Activated naive CD4-positive, alpha-beta T cell treated with anti-CD3 and anti-CD28 coated beads, Interleukin-2, amount 50 U/mL, for 72 hours (primary cell): ENCODE measurements at places on chromosomes 7 and 10. TPM values are rescaled to one million over a fixed set of nuclear protein-coding genes. Genes with fewer than 3 reads are reported as not detected.
A peak's percentile ranks its signal among the peaks of the same experiment; 100 is the strongest.

The MPP7 gene
- 13.2 TPM for total RNA-seq

- peak; percentile 38 for DNase-seq
Observed at GRCh38 chr7:151428378-151429236, 11.3 kb downstream of the CRYGN start.

- peak; percentile 20 for DNase-seq
Observed at GRCh38 chr10:79022565-79023230, 46.1 kb upstream of the ZMIZ1 start.

- DNase-seq, result no peak
Observed at GRCh38 chr10:109966961-109967738, 40.6 kb upstream of the ADD3 start.

DNA sequence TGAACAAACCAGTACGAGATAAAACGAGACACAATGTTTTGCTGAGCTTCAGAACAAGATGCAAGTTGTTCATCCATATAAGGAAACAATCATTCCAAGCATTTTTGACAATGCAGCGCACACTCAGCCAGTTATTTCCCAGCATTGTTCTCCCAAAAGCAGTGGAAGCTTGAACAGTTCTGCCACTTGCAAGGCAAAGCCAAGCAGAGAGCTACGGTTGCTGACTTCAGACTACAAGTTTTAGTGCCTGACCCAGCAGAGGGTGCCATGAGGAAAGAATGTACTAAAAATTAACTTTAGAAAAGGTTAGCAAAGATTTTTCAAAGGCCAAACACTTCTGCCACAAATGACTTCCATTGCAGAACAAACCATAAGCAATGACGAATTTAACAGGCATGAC lies 152.5 kb downstream of the SLC25A13 start:
- no peak for DNase-seq

The PPP1R9A gene
- not detected for total RNA-seq

The SPOCK2 gene
- total RNA-seq, result 170 TPM

- DNase-seq, result no peak
Observed at GRCh38 chr10:74855027-74855426, 28.6 kb downstream of the KAT6B start.

- no peak for DNase-seq
Observed at GRCh38 chr10:48804740-48805182, 120.1 kb downstream of the WDFY4 start.

GRCh38 chr7:47557694-47558670 lies 23.9 kb downstream of the TNS3 start:
- DNase-seq, result no peak

GRCh38 chr7:100823140-100823525 lies 4.2 kb downstream of the EPHB4 start:
- no peak for DNase-seq

DNA sequence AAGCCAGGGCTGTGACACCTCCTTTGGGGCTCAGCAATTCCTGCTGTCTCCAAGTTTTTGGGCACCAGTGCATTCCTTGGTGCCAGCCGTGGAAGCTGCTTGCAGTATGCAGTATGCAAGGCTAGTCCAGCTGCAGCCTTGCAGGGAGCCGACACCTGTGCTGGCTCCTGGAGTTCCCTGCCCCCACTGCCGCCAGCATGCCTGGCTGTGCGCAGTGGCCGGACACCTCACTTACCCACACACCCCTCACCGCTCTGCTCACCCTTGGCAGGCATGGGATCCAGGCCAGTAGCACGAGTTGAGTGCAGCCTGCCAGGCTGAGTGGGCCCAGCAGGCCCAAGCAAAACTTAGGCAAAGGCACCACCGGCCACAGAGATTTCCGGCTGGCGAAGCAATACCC lies 77.4 kb downstream of the SAMD9 start:
- no peak for DNase-seq

GRCh38 chr7:37425498-37425897 lies 23.2 kb downstream of the ELMO1 start:
- DNase-seq, result no peak

- DNase-seq, result no peak
Observed at GRCh38 chr10:60140651-60141632, 234.6 kb upstream of the CCDC6 start.

GRCh38 chr7:25831831-25832411 lies 320.1 kb upstream of the NFE2L3 start:
- no peak for DNase-seq

DNA sequence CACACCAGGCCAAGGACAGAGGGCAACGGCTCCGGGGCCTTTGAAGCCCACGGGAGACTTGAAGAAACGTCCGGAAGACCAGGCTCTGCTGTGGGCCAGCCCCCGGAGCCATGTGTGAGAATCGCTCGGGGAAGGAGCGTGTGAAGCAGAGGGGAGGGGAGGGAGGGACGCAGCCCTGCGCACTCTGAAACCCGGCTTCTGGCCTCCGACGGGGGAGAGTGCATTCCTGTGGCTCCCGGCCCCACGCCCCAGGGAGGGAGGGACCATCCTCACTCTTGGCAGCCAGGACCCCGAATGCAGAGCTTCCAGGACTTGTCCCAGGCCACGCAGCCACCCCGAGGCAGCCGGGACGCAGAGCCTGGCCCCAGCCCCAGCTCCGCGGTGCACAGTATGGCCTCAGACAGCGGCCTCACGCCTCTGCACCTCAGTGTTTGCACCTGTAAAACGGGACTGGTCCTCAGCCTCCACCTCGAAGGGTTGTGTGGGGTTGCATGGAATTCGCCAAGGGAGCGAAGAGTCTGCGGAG lies 67.4 kb downstream of the PDGFA start:
- DNase-seq, result no peak

The C10orf143 gene
- 0.43 TPM for total RNA-seq

DNA sequence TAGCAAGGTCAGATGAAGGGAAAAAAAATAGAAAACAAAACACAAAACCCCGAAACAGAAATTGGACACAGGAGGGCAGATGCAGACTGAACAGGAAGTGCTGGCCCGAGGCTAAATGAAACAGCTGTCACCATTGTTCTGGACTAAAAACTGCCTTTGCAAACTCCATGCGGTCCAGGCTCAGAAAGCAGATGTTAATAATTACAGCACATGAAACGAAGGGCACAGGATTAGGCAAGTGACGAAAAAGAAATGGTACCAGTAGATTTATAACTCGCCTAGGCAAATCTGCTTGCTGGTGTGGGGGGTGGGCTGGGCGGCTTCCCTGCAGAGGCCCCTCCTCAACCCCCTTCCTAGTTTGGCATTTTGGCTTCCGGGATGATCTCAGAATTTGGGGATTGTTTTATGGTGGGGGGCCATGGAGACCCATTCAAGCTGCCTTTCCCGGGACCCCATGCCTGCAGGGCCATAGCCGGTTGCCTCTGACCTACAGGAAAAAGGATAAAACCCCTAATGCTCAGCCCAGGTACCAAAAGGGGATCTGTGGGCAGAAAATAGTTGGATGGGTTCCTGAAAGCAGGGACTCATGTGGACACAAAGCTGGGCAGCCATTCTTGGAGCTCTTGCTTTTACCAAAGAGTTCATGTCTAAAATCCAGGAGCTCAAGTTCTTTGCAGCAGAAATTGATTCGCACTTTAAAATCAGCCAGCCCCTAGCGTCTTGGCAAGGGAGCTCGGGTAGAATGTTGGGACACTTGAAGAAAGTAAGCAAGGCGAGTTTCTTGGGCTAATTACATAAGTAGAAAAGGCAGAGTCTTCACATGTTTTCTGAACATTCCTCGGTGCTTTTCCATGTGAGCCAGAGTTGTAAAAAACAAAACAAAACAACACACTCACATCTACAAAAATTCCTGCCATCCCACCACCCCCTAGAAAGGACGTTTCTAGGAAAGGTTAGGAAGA lies 39.0 kb upstream of the EMX2 start:
- DNase-seq, result no peak

DNA sequence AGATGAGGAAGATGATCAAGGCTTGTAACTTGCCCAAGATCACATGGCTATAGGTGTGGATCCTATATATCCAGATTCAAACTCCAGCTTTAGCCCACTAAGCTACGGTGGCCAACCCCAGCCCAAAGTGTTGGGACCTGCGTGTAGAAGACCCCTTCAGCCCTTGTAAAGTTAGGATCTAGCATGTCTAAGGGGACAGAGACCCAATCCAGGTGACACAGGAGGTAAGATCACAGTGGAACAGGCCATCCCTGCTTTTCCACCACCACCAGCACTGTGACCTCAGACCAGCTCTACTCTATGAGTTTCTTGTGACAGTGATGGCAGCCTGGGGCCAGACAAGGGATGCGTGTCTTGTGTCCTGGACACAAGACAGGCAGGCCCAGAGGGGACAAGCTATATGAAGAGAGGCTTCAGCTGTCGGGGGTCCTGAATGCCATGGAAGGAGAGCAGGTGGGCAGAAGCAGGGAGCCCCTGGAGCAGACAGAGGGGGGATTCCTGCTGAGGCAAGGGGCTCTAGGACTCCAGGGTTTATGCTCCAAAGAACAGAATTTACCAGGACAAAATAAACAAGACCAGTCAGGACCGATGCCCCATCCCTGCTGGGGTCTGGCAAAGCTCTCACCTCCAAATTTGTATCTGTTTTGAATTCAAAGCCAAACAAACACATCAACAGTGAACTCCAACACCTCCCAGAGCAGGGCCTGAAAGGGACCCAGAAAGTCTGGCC lies 10.4 kb downstream of the GPRIN2 start:
- peak; percentile 50 for DNase-seq

DNA sequence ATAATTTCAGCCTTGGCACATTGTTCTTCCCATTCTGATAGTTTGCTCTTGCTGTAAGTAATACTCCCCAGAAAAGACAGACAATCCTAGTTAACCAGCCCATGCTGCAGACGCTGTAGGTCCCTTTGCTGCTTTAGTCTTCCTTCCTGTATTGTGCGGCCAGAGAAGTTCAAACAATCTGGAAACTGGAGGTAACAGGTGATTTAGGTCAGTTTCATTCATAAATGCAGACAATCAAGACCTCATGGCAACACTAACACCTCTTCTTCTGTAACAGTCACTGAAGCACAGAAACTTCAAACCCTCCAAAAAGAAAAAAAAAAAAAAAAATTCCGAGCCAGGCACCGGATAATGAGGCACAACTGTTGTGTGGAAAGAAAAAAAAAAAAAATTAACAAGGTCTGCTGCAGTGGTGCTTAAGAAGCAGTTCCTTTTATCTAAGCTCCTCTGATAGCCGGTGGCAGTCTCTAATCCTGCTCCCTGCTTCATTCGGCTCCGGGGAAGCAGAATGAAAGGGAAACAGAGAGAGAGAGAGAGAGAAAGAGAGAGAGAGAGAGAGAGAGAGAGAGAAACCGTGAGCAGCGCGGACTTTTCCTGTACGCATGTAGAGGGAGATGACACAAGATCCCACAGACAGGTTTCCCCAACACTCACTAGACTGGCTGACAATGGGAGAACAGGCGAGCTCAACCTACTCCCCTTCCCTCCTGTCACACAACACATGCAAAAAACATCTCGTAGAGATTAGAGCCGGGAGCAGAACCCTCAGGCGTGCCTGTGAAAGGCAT lies at the start of gene SEMA3A:
SEMA3A (minus strand) TSS at position 306 of the 788 bp plus-strand sequence; CDS start at position 103, 203 bp downstream.
- no peak for DNase-seq

- no peak for DNase-seq
Observed at GRCh38 chr10:52455098-52455497, 141.0 kb downstream of the DKK1 start.

- no peak for DNase-seq
Observed at GRCh38 chr7:138654616-138655015, 46.5 kb downstream of the SVOPL start.
